Germinal center (tissue), 1 donor: ENCODE measurements at places on chromosomes 3 and 15.

- no peak for DNase-seq
Measured at GRCh38 chr3:86733257-86733656, 257.7 kb downstream of the VGLL3 start.

GRCh38 chr3:32816439-32817256, 1.1 kb upstream of the TRIM71 start:
- DNase-seq, result peak; percentile 37

DNA sequence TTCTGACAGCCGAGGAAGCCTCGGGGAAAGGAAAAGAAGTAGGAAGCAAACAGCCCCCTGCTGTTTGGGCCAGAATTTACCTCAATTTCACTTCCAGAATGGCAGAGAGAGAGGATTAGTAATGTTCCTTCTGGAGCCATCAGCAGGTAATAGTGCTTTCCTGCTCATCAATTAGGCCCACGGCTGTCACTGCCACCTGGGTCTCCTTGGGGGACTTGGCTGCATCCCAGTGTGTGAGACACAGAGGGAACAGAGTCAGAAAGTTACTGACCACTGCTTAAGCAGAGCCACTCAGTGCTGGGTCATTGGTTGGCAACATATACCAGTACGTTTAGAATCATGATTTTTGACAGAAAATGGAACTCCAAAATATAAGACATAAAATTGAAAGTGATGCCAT, 397.0 kb downstream of the EPHA3 start:
- no peak for DNase-seq

- DNase-seq, result no peak
Measured at GRCh38 chr3:108552267-108553159, 36.7 kb downstream of the CIP2A start.
